ENCODE measurements at places on chromosomes 1 and 21. TPM values are rescaled to one million over a fixed set of nuclear protein-coding genes. Genes with fewer than 3 reads are reported as not detected.

GRCh38 chr1:234743791-234744611 lies 134.0 kb upstream of the IRF2BP2 start:
- DNase-seq, result no peak

PTPRC gene
- total RNA-seq, result 27.1 TPM

- no peak for DNase-seq
Observed at GRCh38 chr21:41903559-41904351, 24.6 kb upstream of the PRDM15 start.

GALNT2 gene
- total RNA-seq, result 148 TPM

DNA sequence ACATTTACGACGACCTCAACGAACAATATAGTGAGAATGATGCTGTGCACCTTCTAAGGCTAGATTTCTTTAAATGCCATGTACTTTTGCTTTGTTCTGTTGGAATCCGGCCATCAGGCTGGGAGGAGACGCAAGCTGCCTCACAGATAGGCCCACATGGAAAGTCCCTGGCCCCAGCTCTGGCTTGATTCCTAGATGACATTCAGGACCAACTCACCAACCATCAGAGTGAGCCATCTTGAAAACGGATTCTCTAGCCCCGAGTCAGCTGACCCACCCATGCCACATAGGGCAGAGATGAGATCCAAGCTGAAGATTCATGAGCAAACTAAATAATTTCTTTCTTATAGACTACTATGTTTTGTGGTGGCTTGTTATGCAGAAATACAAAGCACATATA lies 164.4 kb downstream of the ZNF281 start:
- DNase-seq, result no peak

CENPS gene
- total RNA-seq, result 6.4 TPM

CRNN gene
- total RNA-seq, result not detected

TSACC gene
- not detected for total RNA-seq

DNA sequence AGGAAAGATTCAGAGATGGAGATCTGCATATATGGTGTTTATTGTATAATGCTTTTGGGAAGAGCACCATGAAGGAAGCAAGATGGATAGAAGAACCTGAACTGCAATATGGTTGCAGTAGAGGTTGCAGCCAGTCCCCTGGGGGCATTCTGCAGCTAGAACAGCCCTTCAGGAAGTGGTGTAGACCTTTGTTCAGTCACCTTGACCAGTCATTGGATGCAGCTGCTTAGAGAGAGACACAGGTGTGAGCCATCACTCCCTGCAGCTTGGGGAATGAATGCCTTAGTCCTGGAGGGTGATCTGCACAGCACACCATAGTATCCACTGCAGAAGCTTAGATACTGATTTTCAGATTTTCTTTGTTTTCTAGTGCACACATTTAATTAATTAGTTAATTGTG lies 42.3 kb downstream of the NEK7 start:
- DNase-seq, result no peak

DNA sequence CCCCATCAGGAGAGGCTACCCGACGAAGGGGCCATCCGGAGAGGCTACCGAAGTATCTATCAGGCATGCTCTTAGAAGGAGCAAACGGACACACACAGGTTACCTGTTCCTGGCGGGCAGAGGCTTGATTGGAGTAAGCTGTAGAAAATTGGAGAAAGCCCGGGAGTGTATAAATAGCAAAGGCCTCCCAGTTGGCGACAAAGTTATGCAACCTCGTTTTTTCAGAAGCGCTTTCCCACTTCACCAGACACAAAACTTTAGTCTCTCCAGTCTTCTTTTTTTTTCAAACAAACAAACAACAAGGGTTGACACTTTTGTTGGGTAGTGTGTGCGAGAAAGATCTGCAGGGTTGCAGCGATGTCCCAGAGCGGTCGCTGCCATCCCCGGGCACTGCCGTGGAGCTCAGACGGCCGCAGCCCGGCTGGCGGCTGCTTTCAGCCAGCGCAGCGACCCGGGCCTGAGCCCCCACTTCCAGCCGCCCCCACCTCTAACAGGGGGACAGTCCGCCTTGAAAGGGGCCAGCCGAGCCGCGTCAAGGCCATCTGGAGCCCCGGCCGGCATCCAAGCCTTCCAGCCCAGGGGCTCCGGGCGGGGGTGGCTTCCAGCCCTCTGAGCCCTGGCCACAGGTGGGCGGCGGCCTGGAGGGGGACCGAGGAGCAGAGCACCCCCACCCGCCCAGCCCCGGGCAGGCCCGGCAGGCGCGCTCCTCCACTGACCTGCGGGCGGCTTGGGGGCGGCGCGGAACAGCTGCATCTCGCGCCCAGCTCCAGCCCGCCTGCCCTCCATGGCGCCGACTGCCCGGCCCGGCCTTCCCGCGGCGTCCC lies 616 bp downstream of the MCOLN3 start:
- no peak for DNase-seq

RBP7 gene
- 24.1 TPM for total RNA-seq

COL9A2 gene
- total RNA-seq, result 16.7 TPM

LRRC3 gene
- total RNA-seq, result 6.5 TPM

GRCh38 chr1:8448911-8449661 lies 131.2 kb downstream of the SLC45A1 start:
- no peak for DNase-seq

AADACL3 gene
- total RNA-seq, result not detected

GRCh38 chr1:153688276-153688675 lies 9.8 kb downstream of the NPR1 start:
- DNase-seq, result no peak

- DNase-seq, result no peak
Observed at GRCh38 chr1:8987881-8988617, 38.2 kb downstream of the SLC2A7 start.

GRCh38 chr1:1166642-1167397 lies 6.9 kb upstream of the TTLL10 start:
- no peak for DNase-seq

GPR25 gene
- not detected for total RNA-seq

- no peak for DNase-seq
Observed at GRCh38 chr1:160258177-160258798, 4.1 kb downstream of the DCAF8 start.

DNA sequence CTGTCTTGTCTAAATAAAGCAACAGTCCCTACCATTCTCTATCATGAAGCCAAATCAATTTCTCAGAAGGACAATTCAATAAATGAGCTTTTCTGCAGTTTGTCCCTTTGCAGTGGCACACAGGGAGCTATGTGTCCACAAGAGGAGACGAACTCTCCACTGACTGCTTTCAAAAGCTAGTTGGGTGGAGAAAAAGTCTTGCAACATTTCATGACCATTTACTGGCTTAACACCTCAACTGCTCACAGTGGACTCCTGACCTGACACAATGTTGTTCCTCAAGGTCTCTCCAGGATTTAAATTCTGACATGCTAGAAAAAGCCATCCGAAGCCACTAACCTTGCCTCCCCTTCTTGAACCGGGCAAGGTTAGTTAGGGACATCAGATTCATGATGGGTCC lies 111.7 kb downstream of the TIAM1 start:
- no peak for DNase-seq

DNA sequence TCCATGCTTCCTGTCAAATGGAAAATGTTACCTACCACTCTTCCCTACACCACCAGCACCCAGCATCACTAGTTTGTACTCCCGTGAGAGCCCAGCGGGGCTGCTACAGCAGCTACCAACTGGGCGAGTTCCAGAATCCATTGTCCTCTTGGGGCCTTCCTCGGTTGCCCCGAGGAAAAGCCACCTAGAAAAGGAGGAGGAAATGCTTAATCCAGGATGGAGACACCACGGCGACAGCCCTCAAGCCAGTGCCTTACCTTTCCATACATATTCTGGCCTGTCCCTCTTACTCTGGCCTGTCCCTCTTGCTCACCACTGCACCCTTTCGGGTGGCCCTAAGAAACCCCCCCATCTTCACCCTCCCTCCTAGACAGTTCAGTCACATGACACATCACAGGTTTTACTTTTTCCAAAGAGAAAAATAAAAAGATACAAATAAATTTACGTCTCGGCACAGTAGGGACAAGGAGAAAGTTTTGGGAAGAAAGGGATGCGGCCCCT lies 478 bp downstream of the RIT1 start:
- DNase-seq, result no peak

GUK1 gene
- 252 TPM for total RNA-seq

GPR52 gene
- total RNA-seq, result 0.68 TPM

CLCA4 gene
- total RNA-seq, result not detected

KRTAP20-2 gene
- total RNA-seq, result not detected

SPRR2F gene
- total RNA-seq, result not detected

DNA sequence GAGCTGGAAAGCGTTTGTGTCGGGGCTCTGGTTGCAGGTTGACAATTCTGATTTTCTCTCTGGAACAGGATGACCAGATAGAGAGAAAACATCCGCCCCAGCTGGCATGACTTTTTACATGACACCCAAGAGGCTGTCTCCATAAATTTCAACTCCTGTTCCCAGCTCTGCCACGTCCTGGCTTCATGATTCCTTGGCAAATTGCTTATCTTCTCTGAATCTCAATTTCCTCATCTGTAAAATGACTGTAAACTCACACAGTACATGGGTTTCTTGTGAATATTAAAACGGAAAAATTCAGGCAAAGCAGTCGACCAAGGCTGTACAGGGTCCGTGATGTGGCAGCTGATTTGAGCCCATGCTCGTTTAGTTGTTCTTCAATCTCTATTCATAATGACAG lies 572.7 kb downstream of the AJAP1 start:
- DNase-seq, result no peak

FCGR3B gene
- total RNA-seq, result 2.7 TPM

FCRL6 gene
- not detected for total RNA-seq

- no peak for DNase-seq
Observed at GRCh38 chr21:42513151-42513984, at the start of gene SLC37A1. TSS of gene SLC37A1 (plus strand) at chr21:42513852. CDS start at chr21:42518455, 4,603 bp downstream.

DNAJC6 gene
- 3.7 TPM for total RNA-seq

DNA sequence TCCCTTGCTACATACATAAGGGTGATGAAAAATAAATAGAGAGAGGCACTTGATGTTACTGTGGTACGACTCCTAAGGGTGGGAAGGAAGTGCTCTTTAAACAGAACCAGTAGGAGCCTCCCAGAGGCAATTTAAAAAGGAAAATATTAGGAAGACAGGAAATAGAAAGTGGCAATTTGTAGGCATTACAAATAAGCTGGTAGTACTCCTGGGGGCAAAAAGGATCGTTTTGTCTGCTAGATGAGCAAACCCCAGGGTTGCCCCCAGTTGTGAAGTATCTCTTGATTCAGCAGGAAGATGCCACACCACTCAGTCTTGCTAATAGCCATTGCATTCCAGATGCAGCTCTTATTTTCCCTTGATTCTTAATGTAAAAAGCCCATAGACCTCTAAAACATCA lies 303.0 kb downstream of the NTNG1 start:
- DNase-seq, result no peak

C4BPB gene
- total RNA-seq, result 3.7 TPM

GRCh38 chr1:4028139-4028501 lies 128.0 kb upstream of the C1orf174 start:
- no peak for DNase-seq

IVL gene
- total RNA-seq, result 0.27 TPM

DNA sequence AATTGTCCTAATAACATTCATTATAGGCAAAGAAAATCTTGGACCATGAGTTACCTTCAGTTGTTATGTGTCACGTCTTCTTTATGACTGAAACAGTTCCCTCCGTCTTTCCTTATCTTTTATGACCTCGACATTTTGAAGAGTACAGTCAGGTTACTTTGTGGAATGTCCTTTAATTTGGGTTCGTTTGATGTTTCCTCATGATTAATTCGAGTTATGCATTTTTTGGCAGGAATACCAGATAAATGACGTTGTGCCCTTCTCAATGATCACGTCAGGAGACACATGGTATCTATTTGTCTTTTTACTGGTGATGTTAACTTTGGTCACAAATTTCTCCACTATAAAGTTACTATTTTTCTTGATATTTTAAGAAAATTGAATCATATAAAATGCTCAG lies 17.3 kb upstream of the KLF17 start:
- DNase-seq, result no peak

SFN gene
- 1.9 TPM for total RNA-seq

TFF2 gene
- total RNA-seq, result not detected

DNA sequence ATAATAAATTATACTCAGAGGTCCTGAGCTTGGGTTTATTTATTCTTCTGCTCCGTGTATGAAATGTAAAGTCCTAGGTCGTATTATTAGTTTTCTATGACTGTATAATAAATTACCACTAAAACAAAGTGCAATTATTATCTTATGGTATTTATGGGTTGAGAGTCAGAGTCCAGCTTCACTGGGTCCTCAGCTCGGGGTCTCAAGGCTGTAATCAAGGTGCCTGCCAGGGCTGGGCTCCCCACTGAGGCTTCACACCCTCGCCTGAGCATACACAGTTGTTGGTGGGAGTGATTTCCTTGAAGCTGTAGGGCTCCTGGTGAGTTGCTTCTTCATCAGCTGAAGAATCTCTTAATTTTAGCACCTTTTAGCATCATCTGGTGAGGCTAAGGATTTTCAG lies 15.2 kb downstream of the UBASH3A start:
- no peak for DNase-seq

HAO2 gene
- not detected for total RNA-seq

DNA sequence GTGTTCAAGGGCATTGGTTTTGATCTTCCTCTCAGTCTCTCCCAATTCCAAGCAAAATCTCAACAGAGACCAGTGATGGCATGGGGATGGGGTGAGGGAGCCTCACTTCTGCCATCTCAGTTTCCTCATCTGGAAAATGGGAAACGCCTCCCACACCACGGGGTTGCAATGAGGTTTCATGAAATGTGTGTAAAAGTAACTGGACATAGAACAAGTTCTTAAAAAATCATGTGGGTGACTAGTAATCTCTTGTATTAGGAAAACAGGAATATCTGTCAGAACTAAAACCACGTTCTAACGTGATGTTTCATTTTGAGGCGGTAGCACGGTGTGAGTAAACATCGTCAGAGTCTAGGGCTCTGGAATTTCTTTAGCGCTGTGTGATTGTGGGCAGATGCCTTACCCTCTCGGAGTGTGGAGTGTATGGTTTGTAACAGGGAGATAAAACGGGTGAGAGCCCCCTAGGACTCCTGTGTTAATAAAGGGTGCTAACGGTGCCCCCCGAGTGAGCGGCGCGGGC lies 55.5 kb upstream of the DNAJC6 start:
- no peak for DNase-seq

DNA sequence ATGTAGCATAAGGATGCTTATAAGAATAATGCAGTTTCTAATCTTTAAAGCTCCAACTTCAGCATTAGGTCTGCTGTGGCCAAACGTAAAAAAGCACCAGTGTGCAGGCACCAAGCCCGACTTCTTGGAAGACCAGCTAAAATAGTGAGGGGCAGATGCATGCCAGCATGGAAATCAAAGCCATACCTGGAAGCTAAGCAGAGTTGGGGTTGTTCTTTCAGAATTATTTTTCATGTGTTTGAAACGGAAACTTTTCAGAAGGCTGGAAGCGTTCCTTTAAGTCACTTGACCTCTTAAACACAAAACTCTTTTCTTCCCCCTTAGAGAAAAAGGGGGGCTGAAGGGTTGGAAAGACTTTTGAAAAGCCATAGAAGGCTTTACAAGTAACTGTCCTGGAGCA lies 329.2 kb upstream of the C1orf87 start:
- no peak for DNase-seq

GRCh38 chr1:112358798-112359408 lies 37.1 kb upstream of the CTTNBP2NL start:
- DNase-seq, result peak; percentile 13

DNA sequence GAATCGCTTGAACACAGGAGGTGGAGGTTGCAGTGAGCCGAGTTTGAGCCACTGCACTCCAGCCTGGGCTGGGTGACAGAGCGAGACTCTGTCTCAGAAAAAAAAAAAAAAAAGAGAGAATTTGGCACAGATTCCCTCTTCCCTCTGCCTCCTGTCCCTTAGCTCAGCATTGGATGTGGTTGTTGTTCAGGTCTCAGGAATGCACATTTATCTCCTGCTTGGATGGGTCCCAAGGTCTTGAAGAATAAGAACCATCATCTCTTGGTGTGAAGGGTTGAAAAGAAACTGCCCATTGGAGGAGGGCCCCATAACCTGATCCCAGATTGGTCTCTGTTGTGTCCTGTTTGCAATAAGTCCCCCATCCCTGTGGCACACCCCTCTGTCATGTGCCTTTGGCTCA lies 34.9 kb downstream of the UBIAD1 start:
- no peak for DNase-seq
